ENCODE measurements at places on chromosomes 6 and 20.

GRCh38 chr6:39897698-39898097, 36.6 kb downstream of the MOCS1 start:
- peak; percentile 46 for DNase-seq

GRCh38 chr20:17965042-17965697, 3.4 kb downstream of the SNX5 start:
- DNase-seq = no peak

DNA sequence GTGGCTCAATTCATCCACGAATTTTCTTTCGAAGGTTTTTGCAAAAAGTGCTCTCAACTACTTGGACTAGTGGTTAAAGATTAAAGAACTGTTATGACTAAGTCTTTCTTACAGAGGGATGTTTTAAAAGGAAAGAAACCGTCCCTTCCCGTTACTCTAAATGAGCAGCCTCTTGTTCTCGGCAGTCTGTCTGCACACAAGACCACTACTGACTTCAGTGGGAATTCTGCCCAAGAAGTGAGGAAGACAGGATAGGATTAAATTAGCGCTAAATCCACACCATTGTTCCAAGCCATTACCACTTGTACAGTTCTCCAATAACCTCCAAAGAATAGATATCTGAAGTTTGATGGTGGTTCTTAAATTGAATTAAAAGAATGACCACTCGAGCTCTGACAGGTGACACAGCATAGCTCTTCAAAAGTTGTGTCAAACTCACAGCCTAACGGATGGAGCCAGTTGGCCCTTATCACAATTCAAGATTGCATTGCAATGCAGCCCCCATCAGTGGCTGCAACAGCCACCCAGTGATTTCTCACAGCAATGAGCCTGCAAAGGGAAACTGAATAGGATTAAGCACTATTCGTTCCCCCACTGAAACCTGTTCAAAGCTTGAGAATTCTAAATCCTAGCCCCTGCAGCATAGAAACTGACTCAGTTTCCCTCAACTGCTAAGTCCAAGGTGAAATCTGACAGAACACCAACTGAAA, 1.8 kb downstream of the EPB41L2 start:
- DNase-seq = no peak

DNA sequence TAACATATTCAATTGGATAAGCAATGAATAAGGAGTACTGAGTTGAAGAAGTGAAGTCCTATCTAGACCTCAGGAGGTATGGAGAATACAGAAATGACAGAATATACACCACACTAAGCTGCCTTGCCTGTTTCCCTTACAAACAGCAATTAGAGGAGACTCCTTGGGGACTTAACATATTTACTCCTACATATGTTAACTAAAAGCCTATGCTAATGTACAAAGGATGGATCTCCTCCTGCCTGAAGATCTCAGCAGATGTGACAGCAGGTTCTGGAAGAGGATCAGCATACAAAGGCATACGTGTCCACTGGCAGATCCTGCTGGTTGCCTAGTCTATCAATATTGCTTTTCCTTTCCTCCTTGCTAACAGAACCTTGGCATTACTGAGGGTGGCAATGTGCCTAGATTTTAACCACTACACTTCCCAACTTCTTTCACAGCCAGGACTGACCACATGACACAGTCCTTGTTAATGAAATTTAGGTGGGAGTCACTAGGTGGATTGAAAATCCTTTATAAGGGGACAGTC, 29.6 kb downstream of the PRKN start:
- no peak for DNase-seq

- no peak for DNase-seq
These were observed 40.0 kb downstream of the EFCAB8 start for GRCh38 chr20:32898729-32899128.

GRCh38 chr20:17896193-17896723, 72.3 kb downstream of the SNX5 start:
- DNase-seq = no peak

GRCh38 chr20:62800314-62801259, 4.0 kb upstream of the OGFR start:
- DNase-seq = no peak

GRCh38 chr20:60294632-60295031, 336.4 kb downstream of the CDH26 start:
- no peak for DNase-seq

- DNase-seq = no peak
These were observed 3.4 kb downstream of the UBE3D start for GRCh38 chr6:83062225-83062624.

DNA sequence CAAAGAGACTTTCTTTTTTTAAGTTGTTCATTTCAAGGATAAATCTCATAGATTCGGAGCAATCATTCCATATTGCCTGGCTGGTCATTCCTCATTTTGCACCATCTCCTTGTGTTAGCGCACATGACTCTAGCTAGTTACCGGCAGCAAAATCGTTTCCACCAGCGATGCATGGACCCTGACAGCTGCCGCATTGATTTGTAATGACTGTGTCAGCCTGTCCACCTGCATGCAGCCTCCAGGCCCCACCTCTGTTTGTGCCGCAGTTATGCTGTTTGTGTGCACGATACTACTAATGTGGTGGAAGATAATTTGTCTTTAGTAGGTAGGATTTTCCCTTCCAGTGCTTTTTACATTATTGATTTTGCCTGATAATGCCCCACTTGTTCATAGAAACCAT, 164.0 kb downstream of the TBC1D7 start:
- DNase-seq = no peak

GRCh38 chr6:138514860-138515540, 15.7 kb upstream of the NHSL1 start:
- no peak for DNase-seq

- no peak for DNase-seq
These were observed 312.0 kb downstream of the SOX4 start for GRCh38 chr6:21905531-21905930.

DNA sequence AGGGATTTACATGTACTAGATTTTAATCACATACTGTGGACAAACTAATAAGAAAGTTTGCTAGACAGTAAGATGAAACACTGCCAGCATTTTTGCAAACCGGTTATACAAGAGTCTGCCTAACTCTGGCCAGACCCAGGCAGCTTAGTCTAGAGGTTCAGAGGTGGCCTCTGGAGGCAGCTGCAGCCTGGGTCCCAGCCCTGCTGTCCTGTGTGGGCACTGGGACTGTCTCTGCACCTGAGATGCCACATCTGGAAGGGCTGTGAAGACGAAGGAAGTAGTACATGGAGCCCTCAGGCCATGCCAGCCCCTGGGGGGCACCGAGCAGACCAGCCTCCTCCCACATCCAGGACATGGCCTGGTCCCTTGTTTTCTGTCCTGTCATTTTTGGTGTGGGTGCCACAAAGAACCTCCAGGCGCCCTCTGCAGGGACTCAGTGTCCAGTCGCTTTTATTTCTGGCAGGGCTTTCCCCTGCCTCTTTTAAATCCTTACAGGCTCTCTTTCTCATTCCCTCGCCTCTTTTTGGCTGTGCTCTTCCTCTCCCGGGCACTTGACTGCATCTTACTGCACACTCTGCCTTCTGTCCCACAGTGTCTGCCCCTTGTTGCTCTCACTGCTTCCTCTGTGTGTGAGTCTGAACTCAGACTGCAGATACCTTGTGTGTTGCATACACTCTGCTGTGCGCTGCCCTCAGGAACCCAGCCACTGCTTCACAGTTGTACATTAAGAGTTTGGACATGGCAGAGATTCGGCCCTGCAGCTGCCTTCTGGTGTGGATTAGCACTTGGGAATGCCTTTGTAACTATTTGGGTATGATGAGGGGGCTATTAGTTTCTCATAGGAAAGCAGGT, 216.7 kb downstream of the ZDHHC14 start:
- no peak for DNase-seq

GRCh38 chr6:153210083-153210482, 79.0 kb upstream of the RGS17 start:
- no peak for DNase-seq

- no peak for DNase-seq
These were observed at the start of gene SDC4 for GRCh38 chr20:45347936-45348778. Gene SDC4 (minus strand): TSS chr20:45348424. CDS start chr20:45348384, 40 bp downstream.

- DNase-seq = no peak
These were observed 104.0 kb downstream of the PHACTR3 start for GRCh38 chr20:59708326-59708725.

- no peak for DNase-seq
These were observed 146.4 kb upstream of the ARID1B start for GRCh38 chr6:156630613-156631302.

DNA sequence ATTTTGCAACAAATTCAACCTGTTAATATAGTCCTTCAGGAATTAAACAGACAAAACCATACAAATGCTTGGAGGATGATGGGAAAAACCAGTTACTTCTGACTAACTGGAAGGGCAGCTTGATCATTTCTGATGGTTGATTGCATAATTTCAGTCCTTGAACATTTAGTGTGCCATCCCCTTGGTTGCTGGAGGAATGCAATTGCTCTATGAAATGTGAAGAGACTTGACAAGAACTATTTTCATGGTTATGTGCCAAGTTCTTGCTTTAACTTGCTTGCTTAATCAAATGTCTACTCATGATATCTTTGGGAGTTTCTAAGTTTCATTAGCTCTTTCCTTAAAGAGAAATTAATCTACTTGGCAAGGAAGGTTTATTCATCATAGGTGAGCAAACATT, 45.2 kb downstream of the ANKEF1 start:
- DNase-seq = no peak

- no peak for DNase-seq
These were observed 83.2 kb upstream of the TBX18 start for GRCh38 chr6:84847390-84848160.

DNA sequence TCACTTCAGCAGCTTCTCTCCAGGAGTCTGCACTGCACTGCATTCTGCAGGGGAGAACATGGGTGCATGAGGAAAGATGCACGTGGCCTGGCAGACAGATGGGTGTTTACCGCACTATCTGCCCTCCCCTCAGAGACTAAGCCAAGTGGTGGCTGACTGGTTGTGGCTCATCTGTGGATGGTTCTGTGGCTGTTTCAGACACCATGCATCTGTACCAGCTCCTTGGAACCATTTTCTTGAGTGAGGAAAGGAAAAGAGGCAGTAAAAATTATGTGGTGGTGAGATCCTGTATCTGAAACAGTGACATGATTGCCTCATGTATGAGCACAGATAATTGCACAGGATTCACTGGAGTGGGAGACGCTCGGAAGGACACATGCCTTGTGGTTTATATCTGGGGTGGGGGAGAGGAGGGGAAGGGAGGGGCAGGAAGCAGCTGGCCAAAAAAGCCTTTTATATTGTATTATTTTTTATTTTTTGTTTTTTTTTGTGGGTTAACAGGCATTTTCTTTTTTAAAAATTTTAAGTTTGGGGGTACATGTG, 161.7 kb downstream of the ERMARD start:
- DNase-seq = no peak

DNA sequence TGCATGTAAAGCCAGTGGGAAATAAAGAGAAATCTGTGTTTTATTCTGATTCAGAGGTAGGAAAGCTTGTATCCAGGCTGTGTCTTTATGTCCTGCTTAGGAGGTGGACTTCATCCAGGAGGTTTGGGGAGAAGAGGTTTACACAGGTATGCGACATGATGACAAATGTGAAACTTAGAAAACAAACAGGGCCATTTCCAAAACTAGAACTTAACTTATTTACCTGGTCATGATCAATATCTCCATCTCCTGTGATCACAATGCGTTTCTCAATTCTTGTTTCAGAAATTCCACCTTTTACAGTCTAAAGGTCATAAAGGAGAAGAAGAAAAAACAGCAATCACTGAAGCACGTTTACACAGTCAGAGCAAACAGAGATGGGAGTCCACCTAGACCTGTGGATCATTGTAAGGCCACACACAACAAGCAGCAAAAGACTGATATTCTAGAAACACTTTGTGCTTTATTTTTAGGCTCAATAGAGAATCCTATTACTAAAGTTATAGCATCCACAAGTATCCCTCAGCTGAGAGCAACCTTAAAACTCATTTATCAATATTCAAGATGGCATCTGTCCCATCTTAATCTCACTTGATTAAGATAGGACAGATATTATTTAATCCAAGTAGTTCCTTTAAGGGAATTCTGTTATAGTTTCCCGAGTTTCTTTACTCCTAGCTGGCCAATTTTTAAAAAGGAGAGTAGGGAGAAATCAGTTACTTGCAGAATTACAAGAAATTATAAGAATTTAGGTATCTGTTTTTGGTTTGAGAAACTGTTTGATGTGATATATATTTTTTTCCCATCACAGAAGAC, 36.4 kb downstream of the SMLR1 start:
- DNase-seq = no peak

DNA sequence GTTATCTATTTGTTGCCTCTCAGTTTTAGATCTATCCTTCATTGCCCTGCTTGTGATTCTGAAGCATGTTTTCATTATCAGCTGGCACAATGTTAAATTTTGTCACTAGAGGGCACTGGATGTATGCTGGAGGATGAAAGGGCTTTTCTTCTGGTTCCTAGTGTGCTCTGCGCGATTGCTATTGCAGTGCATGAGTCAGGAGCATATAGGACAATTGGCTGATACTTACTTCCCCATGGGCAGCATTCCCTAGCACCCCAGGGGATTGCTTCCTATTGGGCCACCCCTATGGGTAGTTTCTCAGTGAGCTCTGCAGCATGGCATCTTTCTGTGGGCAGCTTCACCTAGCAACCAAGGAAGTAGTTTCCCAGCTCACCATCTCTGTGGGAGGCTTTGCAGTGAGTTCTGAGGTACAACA, 280.3 kb upstream of the SYNCRIP start:
- DNase-seq = peak; percentile 44

DNA sequence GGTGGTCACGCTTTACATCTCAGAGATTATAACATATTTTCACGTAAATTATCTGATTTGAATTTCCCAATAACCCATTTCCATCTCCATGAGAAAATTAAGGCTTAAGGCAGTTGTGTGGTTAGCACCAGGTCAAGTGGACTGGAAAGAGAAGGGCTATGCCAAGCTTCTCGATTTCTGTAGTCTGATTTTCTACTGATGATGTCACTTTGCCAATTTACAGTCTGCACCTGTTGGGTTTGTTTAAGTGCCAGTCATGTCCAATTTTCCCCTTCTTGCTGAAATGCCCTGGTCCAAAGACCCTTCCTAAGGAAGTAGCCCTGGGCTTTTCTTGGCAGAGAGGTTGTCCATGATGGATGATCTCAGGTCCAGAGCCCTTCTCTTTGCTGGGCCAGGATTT, 562.3 kb upstream of the BTBD3 start:
- no peak for DNase-seq

DNA sequence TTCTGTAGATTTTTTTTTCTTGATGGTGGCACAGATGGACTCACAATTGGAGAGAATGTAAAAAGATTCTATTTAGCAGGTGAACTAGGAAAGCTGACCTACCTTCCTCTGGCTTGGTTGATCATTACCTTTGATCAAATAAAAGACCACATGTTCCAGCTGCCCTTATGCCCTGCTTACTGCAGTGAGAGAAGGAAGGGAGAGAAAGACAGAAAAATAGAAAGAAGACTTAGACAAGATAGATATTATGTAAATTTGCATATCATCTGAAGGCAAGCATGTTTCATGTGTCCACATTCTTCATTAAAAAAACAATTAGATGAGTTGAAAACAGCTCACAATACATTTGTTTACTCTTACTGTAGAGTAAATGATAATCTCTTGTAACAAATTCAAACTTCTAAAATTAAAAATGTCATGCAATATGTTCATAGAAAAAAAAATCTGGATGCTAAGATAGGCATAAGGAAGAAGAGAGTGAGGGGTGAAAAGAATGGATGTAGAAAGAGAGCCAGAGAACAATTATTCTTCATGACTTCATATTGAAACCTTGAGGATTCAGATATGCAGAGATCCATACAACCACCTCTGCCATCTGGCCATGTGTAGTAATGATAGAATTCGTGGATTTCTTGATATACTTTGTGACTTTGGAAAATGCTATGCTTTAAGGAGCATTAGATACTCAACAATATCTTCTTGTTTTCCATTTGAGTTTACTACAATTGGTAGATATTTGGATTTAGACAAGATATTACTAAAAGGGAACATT, 71.7 kb downstream of the RFX6 start:
- DNase-seq = no peak

- DNase-seq = no peak
These were observed 436.8 kb upstream of the IRAK1BP1 start for GRCh38 chr6:78430521-78430920.

Data from NT2/D1 (cell line).